ENCODE measurements at places on chromosomes 3 and 15.

DNA sequence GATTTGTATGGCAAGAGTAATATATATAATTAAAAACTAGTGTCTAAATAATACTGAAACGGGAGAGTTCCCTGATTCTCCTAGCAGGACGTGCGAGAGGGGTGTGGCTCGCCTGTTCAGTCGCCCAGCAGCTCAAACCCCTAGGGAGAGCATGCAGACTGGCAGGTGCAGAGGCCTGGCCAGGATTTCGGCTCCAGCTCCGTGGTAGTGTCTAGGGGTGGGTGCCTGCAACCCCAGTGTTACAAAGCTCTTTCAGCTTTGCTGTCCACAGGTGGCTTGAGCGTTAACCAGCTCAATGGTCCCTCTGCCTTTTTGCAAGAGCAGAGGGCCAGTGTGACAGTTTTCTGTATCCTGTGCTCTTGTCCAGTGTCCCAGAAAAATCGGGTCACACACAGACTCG, 226.6 kb downstream of the ALCAM start:
- DNase-seq = no peak

DNA sequence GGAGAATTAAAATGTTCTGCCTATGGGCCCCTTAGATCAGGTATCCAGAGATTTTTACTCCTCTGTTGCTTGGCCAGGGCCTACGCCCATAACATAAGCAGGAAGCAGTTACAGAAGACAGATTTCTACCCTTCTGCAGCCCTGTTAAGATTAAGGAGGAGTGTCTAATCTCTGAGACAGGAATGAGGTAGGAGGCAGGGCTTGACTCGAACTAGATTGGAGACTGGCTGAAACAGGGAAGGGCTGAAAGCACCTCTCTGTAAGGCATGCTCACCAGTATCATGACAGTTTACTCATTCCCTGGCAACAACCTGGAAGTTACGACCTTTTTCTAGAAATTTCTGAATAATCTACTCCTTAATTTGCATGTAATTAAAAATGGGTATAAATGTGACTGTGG, 16.7 kb downstream of the PLA2G4D start:
- DNase-seq = no peak

- DNase-seq = no peak
Observed at GRCh38 chr3:187208159-187208558, 10.9 kb downstream of the RTP1 start.

DNA sequence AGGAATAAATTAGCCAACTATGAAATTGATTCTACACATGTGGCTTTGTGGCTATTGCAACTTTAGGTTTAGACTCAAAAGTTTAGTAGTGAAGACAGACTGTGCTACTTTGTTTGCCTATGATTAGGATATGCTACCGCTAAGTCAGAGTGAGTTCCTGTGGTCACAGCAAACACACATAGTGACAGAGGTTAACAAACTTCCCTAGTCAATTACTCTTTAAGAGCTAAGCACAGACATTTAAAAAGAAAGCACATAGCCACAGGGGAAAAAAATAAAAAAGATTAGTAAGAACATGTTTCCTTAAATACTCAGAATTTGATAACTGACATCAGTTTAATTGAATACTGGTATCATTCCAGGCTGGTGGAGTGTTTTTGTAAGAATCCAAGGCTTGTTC, 207.1 kb downstream of the GBE1 start:
- no peak for DNase-seq

- DNase-seq = no peak
Observed at GRCh38 chr3:135891121-135891520, 74.4 kb upstream of the PPP2R3A start.

DNA sequence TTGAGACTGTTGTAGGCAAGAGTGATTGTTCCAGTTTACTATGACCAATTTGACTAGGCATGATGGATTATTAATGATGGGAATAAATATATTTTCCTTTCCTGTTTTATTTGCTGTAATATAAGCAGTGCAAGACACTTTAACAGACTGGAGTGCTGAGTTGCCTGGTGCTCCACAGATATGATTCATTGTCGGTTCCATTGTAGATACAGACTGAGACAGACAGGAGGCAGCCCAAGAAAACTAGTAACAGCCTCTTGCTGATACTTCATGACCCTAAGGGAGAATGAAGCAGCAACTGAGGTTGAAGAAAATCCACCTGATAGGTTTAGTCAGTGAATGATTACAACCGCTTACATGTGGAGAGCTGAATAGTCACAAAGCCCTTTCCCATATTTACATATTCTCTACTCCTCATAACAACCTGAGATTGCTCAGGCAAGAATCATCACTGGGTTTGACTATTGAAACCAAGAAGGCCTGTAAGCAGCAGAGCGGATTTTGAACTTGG, 235.1 kb upstream of the TPRG1 start:
- no peak for DNase-seq

GRCh38 chr15:42289166-42289565, 15.9 kb upstream of the TMEM87A start:
- no peak for DNase-seq

GRCh38 chr15:85414495-85414894, 34.1 kb downstream of the AKAP13 start:
- DNase-seq = no peak

DNA sequence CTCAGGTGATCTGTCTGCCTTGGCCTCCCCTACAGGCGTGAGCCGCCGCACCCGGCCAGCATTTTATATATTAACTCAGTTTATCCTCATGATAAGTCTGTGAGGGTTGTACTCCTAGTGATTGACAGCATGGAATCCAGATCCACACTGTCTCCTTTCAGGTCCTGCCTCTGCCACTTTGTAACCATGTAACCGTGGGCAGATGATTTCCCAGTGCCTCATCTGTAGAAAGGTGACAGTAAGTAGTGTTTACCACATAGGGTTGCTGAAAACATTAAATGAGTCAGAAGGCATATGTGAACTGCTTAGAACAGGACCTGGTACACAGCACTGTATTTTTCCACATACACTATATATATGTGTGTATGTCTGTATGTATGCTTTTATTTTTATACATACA, 2.4 kb downstream of the FYTTD1 start:
- no peak for DNase-seq

DNA sequence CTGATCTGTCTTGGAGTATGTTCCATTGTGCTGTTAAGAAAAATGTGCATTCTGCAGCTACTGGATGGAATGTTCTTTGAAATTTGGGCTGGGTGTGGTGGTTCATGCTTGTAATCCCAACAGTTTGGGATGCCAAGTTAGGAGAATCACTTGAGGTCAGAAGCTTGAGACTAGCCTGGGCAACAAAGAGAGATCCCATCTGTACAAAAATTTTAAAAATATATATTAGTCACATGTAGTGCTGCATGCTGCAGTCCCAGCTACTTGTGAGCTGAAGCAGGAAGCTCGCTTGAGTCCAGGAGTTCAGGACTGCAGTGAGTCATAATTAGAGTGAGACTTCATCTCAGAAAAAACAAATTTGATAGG, 62.8 kb upstream of the PLSCR4 start:
- DNase-seq = peak; percentile 28

GRCh38 chr15:24956111-24956838, 1.5 kb downstream of the SNRPN start:
- DNase-seq = peak; percentile 87

- DNase-seq = no peak
Observed at GRCh38 chr15:79505956-79506355, 73.8 kb downstream of the MINAR1 start.

- peak; percentile 79 for DNase-seq
Observed at GRCh38 chr3:73614419-73614818, 10.3 kb downstream of the PDZRN3 start.

DNA sequence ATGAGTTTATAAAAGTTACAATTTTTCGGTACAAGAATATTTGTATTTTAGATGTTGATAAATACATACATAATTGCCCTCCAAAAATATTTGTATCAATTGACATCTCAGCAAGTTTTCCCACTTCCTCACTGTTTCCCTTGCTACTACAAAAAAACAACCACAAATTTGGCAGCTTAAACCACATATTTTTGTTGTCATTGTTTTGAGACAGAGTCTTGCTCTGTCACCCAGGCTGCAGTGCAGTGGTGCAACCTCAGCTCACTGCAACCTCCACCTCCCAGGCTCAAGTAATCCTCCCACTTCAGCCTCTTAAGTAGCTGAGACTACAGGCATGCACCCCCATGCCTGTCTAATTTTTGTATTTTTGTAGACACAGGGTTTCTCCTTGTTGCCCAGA, 162.8 kb upstream of the RARB start:
- DNase-seq = no peak

DNA sequence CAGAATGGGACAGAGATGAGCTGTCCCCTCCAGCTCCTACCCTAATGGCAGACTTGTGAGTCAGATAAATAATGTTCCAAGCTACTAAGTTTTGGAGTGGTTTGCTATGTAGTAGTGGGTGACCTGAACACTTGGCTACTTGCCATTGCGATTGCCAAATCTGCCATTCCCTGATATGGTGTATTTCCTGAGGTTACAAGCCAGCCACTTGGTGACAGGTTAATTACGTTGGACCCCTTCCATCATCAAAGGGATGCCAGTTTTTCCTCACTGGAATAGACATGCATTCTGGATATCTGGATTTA, 33.6 kb downstream of the MORF4L1 start:
- DNase-seq = peak; percentile 81

- no peak for DNase-seq
Observed at GRCh38 chr15:101353240-101353639, 58.2 kb upstream of the SNRPA1 start.

DNA sequence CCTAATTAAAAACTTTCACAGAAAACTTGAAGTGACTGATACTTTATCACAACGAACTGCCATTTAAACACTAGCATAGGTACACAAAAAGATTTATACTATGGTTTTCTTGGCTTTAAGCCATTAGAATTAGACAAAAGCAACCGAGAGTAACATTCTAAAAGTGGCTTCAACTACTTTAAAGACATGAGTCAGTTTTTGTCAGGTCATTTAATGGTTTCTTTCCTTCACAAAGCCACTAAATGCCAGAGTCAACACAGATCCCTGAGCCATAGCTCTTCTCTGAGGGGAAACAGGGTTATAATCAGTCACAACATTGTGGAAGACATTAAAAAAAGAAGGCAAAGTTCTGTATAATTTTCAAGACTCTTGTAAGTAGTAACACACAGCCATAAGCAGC, 54.6 kb downstream of the CAPN3 start:
- no peak for DNase-seq

GRCh38 chr15:39124553-39125171, 456.2 kb upstream of the THBS1 start:
- no peak for DNase-seq

GRCh38 chr15:75732809-75733451, 20.3 kb upstream of the CSPG4 start:
- DNase-seq = peak; percentile 74

DNA sequence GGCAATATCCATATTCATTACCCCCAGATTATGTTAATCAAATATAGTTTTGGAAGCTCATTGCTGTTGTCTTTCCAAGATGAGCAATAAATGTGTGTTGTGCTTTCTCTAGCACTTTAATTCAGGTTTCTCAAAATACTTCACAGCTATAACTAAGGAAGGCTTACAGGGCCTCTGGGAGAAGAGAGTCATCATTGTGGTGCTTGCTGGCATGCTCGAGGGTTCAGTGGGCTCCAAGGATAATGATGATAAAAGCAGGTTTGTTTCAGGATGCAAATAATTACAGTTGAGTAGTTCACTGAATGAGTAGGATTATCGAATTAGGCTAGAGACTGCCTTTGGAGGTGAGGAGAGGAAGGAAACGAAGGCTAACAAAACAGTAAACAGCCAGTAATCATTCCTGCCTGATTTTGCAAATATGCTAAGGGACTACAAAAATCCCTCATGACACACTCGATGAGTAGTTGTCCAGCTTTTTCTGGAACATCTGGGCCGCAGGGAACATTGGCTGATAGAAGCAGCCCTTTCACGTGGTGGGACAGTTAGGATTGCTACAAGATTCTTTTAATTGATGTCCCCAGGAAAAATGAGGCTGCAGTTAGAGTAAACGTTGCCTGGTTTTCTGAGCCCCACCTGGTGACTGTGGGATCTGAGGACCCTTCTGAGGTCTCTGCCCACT, 54.1 kb downstream of the SLC7A14 start:
- DNase-seq = peak; percentile 76

DNA sequence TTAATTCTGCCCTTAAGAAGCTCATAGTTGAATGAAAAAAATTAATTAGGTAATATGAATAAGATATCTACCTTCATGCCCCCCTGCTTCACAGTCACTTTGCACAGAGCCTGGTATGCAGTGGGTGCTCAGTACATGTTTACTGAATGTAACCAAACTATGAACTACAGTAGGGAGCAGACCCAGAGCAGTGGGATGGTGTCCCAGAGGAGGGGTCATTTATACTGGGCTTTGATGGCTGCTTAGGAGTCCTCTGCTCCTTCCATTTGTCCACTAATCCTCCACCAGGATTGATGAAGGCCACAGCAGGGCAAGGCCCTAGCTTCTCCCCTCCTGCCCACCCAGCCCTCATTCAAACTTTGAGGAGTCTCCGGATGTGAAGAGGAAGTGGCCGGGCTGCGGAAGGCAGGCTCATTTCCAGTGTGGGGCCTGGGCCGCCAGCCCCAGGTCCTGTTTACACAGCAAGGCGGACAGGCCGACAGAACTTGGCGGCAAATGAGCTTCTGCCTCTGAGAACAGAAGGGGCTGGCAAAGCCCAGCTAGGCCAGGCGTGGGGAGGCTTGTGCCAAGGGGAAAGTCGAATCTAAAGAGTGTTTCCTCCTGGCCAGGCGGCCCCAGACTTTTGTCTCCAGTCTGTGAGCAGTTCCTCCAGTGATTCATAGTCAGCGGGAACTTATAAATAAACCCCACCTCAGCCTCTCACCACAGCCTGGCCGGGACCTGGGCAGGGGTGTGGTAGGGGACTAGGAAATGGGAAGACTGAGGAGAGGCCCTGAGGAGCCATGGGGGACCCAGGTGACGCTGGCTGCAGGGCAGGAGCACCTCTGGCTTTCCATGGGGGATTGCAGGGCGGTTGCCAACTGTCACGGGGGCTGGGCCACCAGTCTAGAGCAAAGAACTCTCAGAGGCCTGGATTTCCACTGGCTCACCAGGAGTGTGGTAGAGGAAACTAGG, 51.6 kb upstream of the LCTL start:
- DNase-seq = peak; percentile 76

GRCh38 chr3:43490640-43491185, 131.1 kb downstream of the ANO10 start:
- DNase-seq = no peak

- DNase-seq = no peak
Observed at GRCh38 chr15:66096688-66097058, 156.9 kb downstream of the MEGF11 start.

DNA sequence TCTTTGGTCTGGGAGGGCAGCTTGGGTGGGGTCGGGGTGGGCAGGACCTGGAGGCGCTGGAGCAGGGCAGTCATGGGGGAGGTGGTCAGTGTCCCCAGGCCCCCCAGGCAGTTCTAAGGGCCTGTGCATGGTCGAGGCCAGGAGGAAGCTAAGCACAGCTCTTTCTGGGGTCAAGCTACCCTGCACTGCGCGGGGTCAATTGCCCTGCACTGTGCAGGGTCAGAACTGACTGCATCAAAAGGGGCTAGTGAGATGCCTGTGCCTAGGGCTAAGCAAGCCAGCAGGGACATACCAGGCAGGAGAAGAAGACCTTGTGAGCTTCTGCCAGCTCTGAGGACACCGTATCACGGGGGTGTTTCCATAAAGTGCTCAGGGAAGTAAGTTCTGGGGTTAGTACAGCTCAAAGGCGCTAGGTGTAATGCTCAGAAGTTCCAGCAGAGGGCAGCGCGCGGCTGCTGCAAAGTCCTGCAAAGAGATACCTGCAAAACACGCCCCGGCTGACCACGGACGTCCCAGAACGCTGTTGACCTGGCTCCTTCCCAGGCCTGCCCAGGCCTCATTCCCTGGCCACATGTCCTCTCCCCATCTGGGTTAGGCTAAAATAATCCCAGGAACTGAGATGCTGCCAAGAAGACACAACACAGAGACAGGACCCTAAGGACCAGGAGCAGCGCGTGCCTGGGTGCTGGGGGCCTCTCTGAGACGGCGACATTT, 18.8 kb upstream of the IQSEC1 start:
- DNase-seq = peak; percentile 84
